ENCODE measurements at places on chromosomes 11 and 22.

DNA sequence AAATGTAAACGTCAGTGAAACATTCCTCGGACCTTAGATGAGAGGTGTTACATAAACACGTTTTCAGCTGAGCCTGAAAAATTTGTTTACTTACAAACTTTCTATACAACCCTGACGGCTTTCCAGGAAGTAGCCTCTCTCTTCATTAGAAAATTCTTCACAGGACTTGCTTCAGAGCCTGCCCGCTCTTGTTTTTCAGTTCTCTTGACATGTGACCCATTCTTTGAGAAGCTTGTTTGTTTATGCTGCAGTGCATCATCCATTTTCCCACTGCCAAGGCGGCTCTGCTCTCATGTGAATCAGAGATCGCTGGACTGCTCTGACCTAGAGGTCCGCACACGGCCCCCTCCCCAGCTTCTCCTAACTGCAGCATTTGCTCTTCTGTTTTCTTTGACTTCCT lies 47.9 kb upstream of the ARHGAP42 start:
- DNase-seq: no peak

DNA sequence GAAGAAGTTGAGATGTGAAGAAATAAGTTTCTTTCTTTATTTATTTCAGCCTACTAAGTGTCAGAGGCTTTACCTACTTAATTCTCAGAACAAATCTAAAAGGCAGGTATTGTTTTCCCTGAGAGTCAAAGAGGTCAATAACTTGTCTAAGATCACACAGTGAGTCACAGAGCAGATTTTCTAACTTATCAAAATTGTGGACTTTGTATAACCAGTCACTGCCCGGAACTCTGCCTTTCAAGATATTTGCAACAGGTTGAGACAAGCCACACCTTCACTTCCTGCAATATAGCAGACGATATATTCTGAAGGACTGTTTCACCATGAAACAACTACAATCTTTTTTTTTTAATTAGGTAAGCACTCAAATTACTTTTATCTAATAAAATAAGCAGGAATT lies 10.5 kb upstream of the MMP3 start:
- DNase-seq: no peak

- DNase-seq: no peak
These were observed 1003.2 kb downstream of the NTM start for GRCh38 chr11:132373405-132374143.

DNA sequence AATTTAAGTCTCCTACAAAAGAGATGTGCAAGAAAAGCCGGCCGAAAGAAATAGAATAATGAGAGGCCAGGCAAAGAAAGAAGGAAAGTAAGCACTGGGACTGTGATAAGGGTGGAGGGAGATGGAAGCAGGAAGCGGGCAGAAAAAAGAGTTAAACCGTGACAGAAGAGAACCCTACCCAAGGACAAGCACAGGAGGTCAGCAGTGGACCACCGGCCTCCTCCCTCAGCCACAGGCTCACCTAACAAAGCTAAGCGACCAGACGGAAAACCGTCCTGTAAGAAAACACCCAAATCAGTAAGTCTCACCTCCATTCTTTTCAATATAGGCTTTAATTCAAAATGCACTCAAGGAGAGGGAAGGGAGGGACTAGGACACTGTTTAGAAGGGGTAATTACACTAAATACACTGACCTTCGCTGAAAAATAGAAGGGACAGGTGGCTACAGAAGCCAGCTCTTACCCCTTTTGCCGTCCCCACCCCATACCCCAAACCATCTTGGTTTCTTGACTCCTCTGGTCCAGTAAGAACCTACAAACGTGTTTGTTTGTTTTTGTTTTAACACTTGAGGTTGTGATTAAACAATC lies 1.9 kb downstream of the FAM181B start:
- DNase-seq: no peak

DNA sequence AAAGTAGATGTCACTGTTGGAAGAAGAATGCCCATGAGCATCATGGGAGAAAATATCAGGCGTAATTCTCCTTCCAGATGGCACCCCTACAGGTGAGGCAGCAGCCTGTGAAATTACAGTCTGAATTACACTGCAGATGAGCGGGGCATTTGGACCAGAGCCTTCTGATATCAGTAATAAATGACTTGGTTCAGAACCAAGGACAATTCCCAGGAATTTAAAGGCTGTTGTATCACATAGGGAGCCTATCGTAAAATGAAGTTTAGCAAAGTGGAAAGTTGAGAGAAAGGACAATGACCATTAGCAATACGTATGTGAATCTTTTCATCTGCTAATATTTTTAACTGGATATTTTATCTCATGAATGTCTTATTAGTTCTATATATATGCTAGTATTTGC lies 61.3 kb downstream of the PRMT3 start:
- no peak for DNase-seq

GRCh38 chr11:83540728-83541127 lies 254.6 kb upstream of the CCDC90B start:
- no peak for DNase-seq

DNA sequence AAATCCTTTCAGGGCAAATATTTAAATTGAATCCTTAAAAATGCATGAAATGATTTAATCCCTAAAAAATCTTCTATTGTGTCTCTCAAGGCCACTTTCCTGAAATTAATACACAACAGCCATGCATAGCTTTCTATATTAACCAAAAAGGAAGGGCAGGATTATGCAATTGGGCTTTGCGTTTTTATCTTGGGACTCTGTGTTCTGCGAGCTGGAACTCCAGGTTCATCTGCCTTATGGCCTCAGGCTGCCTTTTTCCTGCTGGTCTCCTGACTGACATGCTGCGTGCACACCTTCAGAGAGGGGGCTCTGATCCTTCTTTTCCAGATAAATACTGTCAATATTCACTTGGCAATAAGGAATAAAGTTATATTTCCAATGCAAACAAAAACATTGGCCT lies 141.7 kb upstream of the GRIA4 start:
- no peak for DNase-seq

- DNase-seq: no peak
These were observed 292.3 kb upstream of the FAT3 start for GRCh38 chr11:91932151-91932821.
